ENCODE measurements at places on chromosomes 4 and X. TPM values are rescaled to one million over a fixed set of nuclear protein-coding genes. Genes with fewer than 3 reads are reported as not detected.

FDCSP gene
- not detected for total RNA-seq

SLC6A8 gene
- 28.8 TPM for total RNA-seq

DNA sequence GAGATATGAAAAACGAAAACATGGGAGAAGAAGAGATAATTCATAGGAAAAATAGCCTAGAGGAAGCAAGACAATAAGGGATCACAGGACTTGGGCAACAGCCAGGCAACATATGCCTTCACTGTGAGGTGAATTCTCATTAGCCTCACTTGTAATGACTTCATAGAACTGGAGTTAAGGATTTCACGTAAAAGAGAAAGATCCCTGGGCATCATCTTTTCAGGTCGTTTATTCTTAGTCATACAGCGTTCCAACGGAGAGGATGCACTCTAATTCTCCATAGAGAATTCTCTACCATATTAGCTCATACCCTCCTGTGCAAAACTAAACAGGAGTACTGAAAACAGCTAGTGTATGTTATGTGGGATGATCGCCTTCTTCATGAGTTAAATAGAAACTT is 1.4 kb downstream of the PRKG2 start:
- no peak overlapping the region for H3K27ac ChIP-seq
- no peak for DNase-seq
- peaks cover 6% of the 10 kb centered on the region for H3K27me3 ChIP-seq
- no peak overlapping the region for H3K4me3 ChIP-seq

GRCh38 chrX:95919605-95920004 is 765.0 kb upstream of the DIAPH2 start:
- H3K4me3 ChIP-seq, result no peak overlapping the region
- no peaks in the 10 kb centered on the region for H3K27me3 ChIP-seq
- DNase-seq, result peak; percentile 16
- H3K36me3 ChIP-seq, result no peaks in the 10 kb centered on the region
- H3K4me1 ChIP-seq, result no peaks in the 10 kb centered on the region
- no peak overlapping the region for H3K27ac ChIP-seq

GRCh38 chrX:30751497-30751896 is 98.3 kb downstream of the GK start:
- no peak overlapping the region for H3K27ac ChIP-seq
- no peak overlapping the region for H3K4me3 ChIP-seq
- no peaks in the 10 kb centered on the region for H3K4me1 ChIP-seq
- DNase-seq, result no peak
- H3K27me3 ChIP-seq, result no peaks in the 10 kb centered on the region
- no peaks in the 10 kb centered on the region for H3K36me3 ChIP-seq

- no peak overlapping the region for H3K4me3 ChIP-seq
- H3K27ac ChIP-seq, result no peak overlapping the region
- H3K27me3 ChIP-seq, result peaks cover 10% of the 10 kb centered on the region
- no peak for DNase-seq
- H3K36me3 ChIP-seq, result no peaks in the 10 kb centered on the region
- H3K4me1 ChIP-seq, result peaks cover 12% of the 10 kb centered on the region
Measured at GRCh38 chr4:7200801-7201200, 8.5 kb downstream of the SORCS2 start.

GRCh38 chr4:7642741-7643458 is 208.2 kb upstream of the PSAPL1 start:
- DNase-seq, result no peak
- peaks cover 6% of the 10 kb centered on the region for H3K27me3 ChIP-seq
- H3K36me3 ChIP-seq, result no peaks in the 10 kb centered on the region
- no peak overlapping the region for H3K4me3 ChIP-seq
- H3K27ac ChIP-seq, result no peak overlapping the region
- H3K4me1 ChIP-seq, result peaks cover 4% of the 10 kb centered on the region

- H3K4me1 ChIP-seq, result no peaks in the 10 kb centered on the region
- no peak overlapping the region for H3K4me3 ChIP-seq
- DNase-seq, result no peak
- H3K27ac ChIP-seq, result no peak overlapping the region
Measured at GRCh38 chr4:7171191-7171900, 21.0 kb upstream of the SORCS2 start.

DNA sequence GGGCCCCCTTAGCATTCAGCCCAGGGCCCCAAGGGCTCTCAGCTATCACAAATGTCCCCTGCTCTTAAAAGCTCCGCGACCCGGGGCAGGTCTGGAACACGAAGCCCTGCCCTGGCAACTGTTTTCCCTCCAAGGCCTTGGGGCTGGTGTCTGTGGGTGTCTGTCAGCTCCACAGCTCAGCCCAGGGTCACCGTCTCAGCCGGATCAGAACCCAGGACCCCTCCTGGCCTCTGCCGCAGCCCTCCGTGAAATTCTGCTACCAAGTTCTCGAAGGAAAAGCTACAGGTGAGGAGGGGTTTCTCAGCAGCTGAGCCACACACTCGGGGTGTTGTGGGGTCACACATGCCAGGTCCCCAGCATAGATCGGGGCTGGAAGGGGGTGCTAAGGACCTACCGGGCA is 61.2 kb downstream of the ACOX3 start:
- H3K27me3 ChIP-seq, result no peaks in the 10 kb centered on the region
- no peak overlapping the region for H3K27ac ChIP-seq
- H3K4me3 ChIP-seq, result no peak overlapping the region
- H3K4me1 ChIP-seq, result no peaks in the 10 kb centered on the region
- no peak for DNase-seq

NXF2 gene
- not detected for total RNA-seq

MPP1 gene
- total RNA-seq, result 32.3 TPM

KIT gene
- total RNA-seq, result 39.7 TPM

DNA sequence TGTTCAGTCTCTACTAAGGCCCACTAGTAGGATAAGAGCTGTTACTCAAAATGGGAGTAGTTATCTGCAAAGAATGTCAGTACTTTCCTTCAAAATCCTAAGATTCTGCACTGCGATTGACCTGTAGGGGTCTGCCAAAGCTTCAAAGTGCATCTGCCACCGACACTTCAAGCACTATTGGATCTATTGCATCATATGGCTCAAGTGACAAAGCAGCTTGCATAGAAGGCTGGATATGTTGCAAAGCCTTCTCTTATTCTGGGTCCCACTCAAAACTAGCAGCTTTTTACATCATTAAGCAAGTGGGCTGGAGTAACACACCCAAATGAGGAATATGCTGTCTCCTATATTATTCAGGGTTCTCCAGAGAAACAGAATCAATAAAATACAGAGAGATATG is 115.4 kb upstream of the EMCN start:
- no peaks in the 10 kb centered on the region for H3K4me1 ChIP-seq
- no peaks in the 10 kb centered on the region for H3K36me3 ChIP-seq
- no peak overlapping the region for H3K4me3 ChIP-seq
- H3K27ac ChIP-seq, result no peak overlapping the region
- no peak for DNase-seq

GRCh38 chr4:57877047-57877458 is 766.9 kb upstream of the IGFBP7 start:
- no peaks in the 10 kb centered on the region for H3K4me1 ChIP-seq
- H3K27me3 ChIP-seq, result no peaks in the 10 kb centered on the region
- H3K36me3 ChIP-seq, result no peaks in the 10 kb centered on the region
- no peak for DNase-seq

Data from endothelial cell of umbilical vein (primary cell).